ENCODE measurements at places on chromosomes 13 and 19. TPM values are rescaled to one million over a fixed set of nuclear protein-coding genes. Genes with fewer than 3 reads are reported as not detected.

Gene RGL3
- polyA plus RNA-seq, result not detected

Gene FLT3LG
- polyA plus RNA-seq, result 108 TPM

Gene COL5A3
- polyA plus RNA-seq, result not detected

Gene CLEC17A
- polyA plus RNA-seq, result not detected

Gene OR4F17
- not detected for polyA plus RNA-seq

Gene KLK15
- not detected for polyA plus RNA-seq

Gene GPR183
- 13.1 TPM for polyA plus RNA-seq

Gene GRIN2D
- not detected for polyA plus RNA-seq

Gene ZNF121
- 3.5 TPM for polyA plus RNA-seq

Gene TMC4
- polyA plus RNA-seq, result 0.13 TPM

DNA sequence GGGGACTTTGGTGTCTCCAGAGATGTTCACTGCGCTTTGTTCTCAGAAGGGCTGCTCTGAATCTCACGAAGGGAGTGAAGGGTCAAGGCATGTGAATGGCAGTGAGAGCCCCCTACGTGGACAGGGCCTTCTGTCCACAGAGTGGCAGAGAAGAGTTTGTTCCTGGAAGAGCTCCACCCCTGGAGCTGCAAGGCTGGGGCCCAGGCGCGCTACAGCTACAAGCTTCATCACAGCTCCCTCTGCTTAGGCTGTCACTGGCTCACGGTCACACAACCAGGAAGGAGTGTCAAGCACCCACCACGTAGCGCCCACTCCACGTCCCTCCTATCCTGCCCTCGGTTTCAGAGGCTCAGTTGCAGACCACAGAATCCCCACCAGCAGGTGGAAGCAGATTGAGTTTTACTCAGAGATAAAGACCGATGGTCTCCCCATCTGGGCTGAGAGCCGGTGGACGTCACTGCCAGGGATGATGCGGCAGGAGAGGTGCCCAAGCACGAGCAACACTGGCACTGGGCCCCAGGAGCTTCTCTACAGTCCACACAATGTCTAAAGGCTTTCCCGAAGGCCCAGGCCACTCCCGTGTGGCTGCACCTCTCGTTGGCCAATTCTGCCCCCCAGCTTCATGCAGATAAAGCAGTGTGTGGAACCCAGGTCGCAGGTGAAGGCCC is 23.0 kb upstream of the TFDP1 start:
- DNase-seq, result no peak
- no peaks in the 10 kb centered on the region for H3K36me3 ChIP-seq
- H3K27me3 ChIP-seq, result peaks cover 3% of the 10 kb centered on the region
- peaks cover 1% of the 10 kb centered on the region for H3K4me1 ChIP-seq
- no peak overlapping the region for H3K27ac ChIP-seq
- no peak overlapping the region for H3K4me3 ChIP-seq

- no peak overlapping the region for H3K27ac ChIP-seq
- no peak for DNase-seq
- no peaks in the 10 kb centered on the region for H3K27me3 ChIP-seq
- no peaks in the 10 kb centered on the region for H3K4me1 ChIP-seq
- H3K36me3 ChIP-seq, result no peaks in the 10 kb centered on the region
- no peak overlapping the region for H3K4me3 ChIP-seq
Observed at GRCh38 chr19:20252613-20253012, 85.6 kb downstream of the ZNF486 start.

DNA sequence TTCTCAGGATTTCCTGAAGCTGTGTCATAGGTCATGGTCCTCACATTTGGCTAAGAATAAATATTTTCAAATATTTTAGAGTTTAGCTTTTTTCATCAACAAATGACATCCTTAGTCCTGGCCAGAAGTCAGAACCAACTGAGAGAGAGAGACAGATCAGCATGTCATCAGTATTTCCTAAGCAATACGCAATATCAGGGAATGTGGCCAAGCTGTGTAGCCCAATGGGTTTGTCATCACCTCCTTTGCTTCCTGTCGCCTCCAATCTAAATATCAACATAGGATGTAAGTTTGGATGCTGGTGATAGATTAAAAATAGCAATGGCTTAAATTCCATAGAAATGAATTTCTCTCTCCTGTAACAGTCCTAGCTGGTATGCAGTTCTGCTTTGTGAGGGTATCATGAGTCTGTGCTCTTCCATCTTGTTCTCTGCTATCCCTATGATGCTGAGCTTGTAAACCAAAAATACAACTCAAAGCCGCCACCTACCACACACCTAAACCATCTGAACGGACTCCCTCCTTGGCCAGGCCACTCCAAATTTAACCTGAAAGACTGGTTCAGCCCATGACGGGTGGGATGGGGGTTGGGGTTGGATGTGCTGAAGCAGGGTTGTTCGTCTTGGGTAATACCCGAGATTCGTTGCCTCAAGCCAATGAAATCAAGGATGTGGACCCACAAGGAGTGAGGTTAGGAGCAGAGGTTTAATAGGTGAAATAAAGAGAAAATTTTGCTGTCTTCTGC is 10.0 kb upstream of the IGSF23 start:
- no peak overlapping the region for H3K4me3 ChIP-seq
- peaks cover 6% of the 10 kb centered on the region for H3K27me3 ChIP-seq
- peaks cover 19% of the 10 kb centered on the region for H3K4me1 ChIP-seq
- H3K36me3 ChIP-seq, result peaks cover under 1% of the 10 kb centered on the region
- DNase-seq, result no peak

GRCh38 chr19:50430888-50431342 is 1.8 kb upstream of the MYBPC2 start:
- H3K36me3 ChIP-seq, result no peaks in the 10 kb centered on the region
- H3K4me1 ChIP-seq, result peaks cover 44% of the 10 kb centered on the region
- H3K27ac ChIP-seq, result peak overlapping the region; percentile 74
- H3K4me3 ChIP-seq, result peak overlapping the region; percentile 85
- peaks cover 3% of the 10 kb centered on the region for H3K27me3 ChIP-seq

DNA sequence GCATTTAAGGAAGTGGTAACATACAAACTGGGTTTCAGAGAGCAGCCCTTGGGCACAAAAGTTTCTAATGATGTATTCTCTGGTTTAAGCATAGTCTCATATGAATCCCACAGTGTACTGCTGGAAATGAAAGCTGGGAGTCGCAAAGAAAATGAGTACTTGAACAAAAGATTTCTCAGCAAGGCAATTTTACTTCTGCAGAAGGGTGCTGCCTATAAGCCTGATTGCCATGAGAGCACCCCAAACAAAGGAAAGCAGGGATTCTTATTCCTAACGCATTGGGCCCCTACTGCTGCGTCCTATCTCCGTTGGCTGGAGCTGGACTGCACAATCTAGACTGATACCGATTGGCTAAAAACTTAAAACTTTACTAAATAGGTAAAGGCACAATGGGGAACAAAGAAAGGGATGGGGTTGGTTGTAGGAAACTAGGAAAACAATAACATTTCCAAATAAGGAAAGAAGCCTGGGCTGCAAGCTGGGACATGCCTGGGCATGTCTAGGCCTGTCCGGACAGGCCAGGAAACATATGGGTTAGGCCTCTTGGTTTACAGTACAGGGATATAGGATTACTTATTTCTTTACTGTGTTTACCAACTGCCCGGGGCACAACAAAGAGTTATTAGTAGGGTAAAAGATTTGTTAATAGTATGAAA is 27.4 kb upstream of the VN1R4 start:
- H3K36me3 ChIP-seq, result peaks cover 13% of the 10 kb centered on the region
- H3K4me3 ChIP-seq, result no peak overlapping the region
- DNase-seq, result no peak
- no peak overlapping the region for H3K27ac ChIP-seq

DNA sequence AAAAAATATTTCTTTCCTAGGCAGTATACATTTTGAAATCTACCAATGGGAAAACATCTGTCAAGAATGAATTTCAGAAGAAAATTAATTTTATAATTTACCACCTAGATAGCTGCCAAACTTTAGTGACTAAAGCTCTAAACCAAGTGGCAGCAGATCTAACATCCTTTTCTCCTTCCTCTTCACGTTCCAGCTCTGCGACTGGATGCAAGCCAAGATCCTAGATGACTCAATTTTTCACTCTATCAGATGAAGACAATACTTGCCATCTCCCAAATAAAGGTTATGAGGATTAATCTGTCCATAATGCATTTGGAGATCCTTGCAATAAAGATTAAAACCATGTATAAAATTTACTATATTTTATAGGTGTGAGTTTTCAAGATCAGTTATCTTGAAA is 66.7 kb upstream of the MIR17HG start:
- no peaks in the 10 kb centered on the region for H3K36me3 ChIP-seq
- H3K4me1 ChIP-seq, result no peaks in the 10 kb centered on the region
- DNase-seq, result no peak
- H3K27ac ChIP-seq, result no peak overlapping the region

DNA sequence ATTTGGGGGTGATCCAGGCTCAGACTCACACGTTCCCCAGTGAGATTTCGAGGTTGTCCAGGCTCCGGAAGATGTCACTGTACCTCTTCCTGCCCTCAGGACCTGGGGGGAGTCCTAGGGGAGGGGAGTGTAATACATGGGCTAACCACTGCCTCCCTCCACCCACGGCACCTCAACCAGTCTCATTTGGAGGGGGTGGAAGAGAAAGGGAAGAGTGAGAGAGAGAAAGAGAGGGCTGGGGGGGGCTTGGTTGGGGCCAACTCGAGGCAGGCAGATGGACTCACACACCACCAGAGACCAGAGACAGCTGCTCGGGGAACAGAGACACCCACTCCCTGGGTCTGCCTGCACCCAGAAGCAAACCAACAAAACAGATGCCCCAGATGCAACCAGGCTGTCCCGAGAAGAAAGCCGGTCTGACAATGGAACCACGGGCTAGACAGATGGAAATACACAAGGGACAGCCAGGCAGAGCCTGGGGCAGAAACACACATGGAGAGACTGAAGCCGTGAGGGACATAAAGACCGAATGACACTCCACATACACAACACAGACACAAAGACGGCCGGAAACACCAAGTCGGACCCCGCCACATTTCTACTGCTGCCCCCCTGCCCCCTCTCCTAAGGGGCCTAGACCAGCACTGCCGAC is 825 bp downstream of the GMIP start:
- peak overlapping the region; percentile 99 for H3K27ac ChIP-seq
- no peak for DNase-seq
- peaks cover 13% of the 10 kb centered on the region for H3K4me1 ChIP-seq
- peaks cover 7% of the 10 kb centered on the region for H3K36me3 ChIP-seq
- H3K4me3 ChIP-seq, result peak overlapping the region; percentile 97
- H3K27me3 ChIP-seq, result no peaks in the 10 kb centered on the region

DNA sequence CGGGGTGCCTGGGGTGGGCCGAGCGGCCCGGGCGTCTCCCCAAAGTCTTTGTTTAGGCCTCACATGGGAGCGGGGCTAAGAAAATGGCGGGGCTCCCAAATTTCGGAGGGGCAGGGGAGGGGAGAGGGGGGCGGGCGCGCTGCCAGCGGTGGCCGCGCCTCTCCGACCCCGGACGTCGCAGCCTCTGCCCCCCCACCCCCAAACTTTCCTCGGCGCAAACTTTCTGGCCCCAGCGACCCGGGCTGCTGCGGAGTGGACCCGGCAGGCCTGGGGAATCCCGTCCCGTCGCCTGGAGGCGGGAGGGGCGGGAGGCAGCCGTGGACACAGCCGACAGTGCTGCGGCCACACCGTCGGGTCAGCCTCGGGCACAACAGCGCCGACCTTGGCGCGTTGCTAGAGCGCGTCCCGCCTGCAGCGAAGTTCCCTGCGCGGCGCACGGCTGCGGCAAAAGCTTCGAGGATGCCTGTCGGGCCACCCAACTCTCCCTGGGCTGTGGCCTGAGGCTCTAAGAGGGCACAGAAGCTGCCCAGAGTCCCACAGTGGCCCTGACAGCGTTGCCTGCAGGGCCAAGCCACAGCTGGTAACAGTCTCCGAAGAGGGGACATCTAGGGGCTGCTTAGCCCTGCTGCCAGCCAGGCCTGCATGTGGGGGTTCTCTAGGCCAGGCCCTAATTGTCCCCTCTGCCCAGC is 1.3 kb downstream of the NFIX start:
- no peak overlapping the region for H3K27ac ChIP-seq
- H3K4me1 ChIP-seq, result peaks cover 17% of the 10 kb centered on the region
- H3K27me3 ChIP-seq, result no peaks in the 10 kb centered on the region
- H3K4me3 ChIP-seq, result peak overlapping the region; percentile 76
- no peak for DNase-seq
- no peaks in the 10 kb centered on the region for H3K36me3 ChIP-seq

DNA sequence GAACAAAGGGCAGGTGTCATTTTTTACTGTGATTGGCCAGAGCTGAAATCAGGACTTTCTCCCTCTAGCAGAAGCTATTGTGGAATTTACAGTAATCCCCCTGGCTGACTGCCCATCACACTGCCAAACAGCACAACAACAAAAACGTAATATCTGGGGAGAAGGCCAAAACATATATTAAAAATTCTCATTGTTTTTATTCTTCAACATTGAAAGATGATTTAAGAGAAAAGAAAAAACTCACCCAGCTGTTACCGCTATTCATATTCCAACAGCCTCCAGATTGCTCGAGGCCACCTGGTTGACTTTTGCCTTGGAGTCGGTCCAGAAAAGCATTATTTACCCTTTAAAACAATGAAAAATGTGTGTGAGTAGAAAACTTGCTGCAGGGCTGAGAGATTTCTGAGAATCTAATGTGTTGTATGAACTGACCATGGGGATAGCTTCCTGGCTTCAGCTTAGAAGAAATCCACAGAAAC is 97.2 kb downstream of the EPSTI1 start:
- no peaks in the 10 kb centered on the region for H3K27me3 ChIP-seq
- H3K4me3 ChIP-seq, result no peak overlapping the region
- DNase-seq, result no peak
- peaks cover 36% of the 10 kb centered on the region for H3K36me3 ChIP-seq

GRCh38 chr19:17951157-17951989 is 15.5 kb upstream of the KCNN1 start:
- peak overlapping the region; percentile 28 for H3K27ac ChIP-seq
- DNase-seq, result no peak
- H3K36me3 ChIP-seq, result peaks cover 3% of the 10 kb centered on the region
- peaks cover 48% of the 10 kb centered on the region for H3K4me1 ChIP-seq
- H3K4me3 ChIP-seq, result peak overlapping the region; percentile 64

- H3K27me3 ChIP-seq, result peaks cover 3% of the 10 kb centered on the region
- no peak overlapping the region for H3K4me3 ChIP-seq
- no peaks in the 10 kb centered on the region for H3K4me1 ChIP-seq
- no peak for DNase-seq
- H3K36me3 ChIP-seq, result no peaks in the 10 kb centered on the region
Observed at GRCh38 chr13:32229443-32229842, 85.7 kb downstream of the ZAR1L start.

GRCh38 chr13:87820241-87820640 is 149.1 kb downstream of the SLITRK5 start:
- H3K27ac ChIP-seq, result no peak overlapping the region
- no peak overlapping the region for H3K4me3 ChIP-seq
- H3K36me3 ChIP-seq, result no peaks in the 10 kb centered on the region
- DNase-seq, result no peak
- H3K27me3 ChIP-seq, result no peaks in the 10 kb centered on the region
- no peaks in the 10 kb centered on the region for H3K4me1 ChIP-seq

- no peak for DNase-seq
- H3K27me3 ChIP-seq, result no peaks in the 10 kb centered on the region
- no peak overlapping the region for H3K4me3 ChIP-seq
Observed at GRCh38 chr19:13902993-13903555, 2.8 kb downstream of the BRME1 start.

- no peaks in the 10 kb centered on the region for H3K27me3 ChIP-seq
- DNase-seq, result no peak
- no peaks in the 10 kb centered on the region for H3K4me1 ChIP-seq
- no peak overlapping the region for H3K4me3 ChIP-seq
- H3K36me3 ChIP-seq, result no peaks in the 10 kb centered on the region
- H3K27ac ChIP-seq, result no peak overlapping the region
Observed at GRCh38 chr13:72617951-72618350, 109.5 kb downstream of the MZT1 start.

- H3K4me1 ChIP-seq, result peaks cover 19% of the 10 kb centered on the region
- no peaks in the 10 kb centered on the region for H3K27me3 ChIP-seq
- H3K27ac ChIP-seq, result peak overlapping the region; percentile 91
- H3K36me3 ChIP-seq, result peaks cover 11% of the 10 kb centered on the region
- peak overlapping the region; percentile 87 for H3K4me3 ChIP-seq
Observed at GRCh38 chr19:10112895-10113591, 1.6 kb downstream of the P2RY11 start.

All from naive thymus-derived CD8-positive, alpha-beta T cell (primary cell).